Posterior vena cava (tissue), 2 donors: ENCODE measurements at places on chromosomes 1 and 21. TPM values are rescaled to one million over a fixed set of nuclear protein-coding genes. Genes with fewer than 3 reads are reported as not detected.

GRCh38 chr1:201628490-201628889 lies 89.6 kb downstream of the NAV1 start:
- DNase-seq = peak; percentile 73

- DNase-seq = no peak
Observed at GRCh38 chr21:45921917-45922316, 59.7 kb upstream of the COL6A1 start.

RABGGTB gene
- total RNA-seq = 49.7 TPM

- no peak for DNase-seq
Observed at GRCh38 chr1:51306950-51307349, 23.4 kb downstream of the TTC39A start.

GRCh38 chr1:222009105-222009730 lies 267.3 kb upstream of the DUSP10 start:
- no peak for DNase-seq

DNA sequence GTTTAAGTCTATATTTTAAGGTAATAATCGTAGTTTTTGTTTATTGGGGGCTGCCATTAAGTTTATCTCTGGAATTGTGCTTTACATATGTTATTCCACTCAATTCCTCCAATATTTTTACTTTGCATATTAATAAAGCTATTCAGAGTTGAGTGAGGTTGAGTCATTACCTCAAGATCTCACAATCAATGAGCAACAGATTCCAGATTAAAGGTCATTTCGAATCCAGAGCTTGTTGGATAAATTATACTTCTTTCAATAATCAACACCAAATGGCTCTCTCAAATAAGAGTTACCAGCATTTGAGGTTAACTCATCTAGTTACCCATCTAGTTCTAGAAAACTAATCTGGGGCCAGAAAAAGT lies 16.7 kb downstream of the RGS4 start:
- no peak for DNase-seq

NHLH1 gene
- not detected for total RNA-seq

- DNase-seq = no peak
Observed at GRCh38 chr1:32619701-32620485, 30.5 kb downstream of the ZBTB8OS start.

GRCh38 chr1:168082008-168082876 lies 54.5 kb downstream of the GPR161 start:
- DNase-seq = peak; percentile 90

GRCh38 chr1:155978325-155978972 lies at the start of gene ARHGEF2:
Gene ARHGEF2, minus strand, starts transcription at chr1:155978547. Its CDS starts 120 bp downstream, at chr1:155978427.
- DNase-seq = peak; percentile 95

DNA sequence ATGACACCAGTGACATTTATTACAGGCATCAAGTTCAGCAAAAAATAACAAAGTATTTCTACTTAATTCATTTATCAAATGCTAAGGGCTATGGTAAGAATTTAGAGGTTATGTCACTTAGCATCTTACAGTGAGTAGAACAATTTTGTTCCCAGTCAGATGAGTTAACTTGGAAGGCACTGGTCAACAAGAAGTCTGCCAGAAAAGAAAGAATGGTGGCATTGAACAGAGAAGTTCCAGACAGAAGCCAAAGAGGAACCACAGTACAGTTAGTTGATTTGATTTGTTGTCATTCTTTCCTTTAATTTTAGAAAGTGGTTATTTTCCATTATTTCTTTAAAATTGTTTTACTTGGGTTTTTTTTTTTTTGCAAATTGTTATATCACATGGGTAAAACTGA lies 232.2 kb upstream of the PKN2 start:
- DNase-seq = no peak
